ENCODE measurements at places on chromosomes 3 and 15. TPM values are rescaled to one million over a fixed set of nuclear protein-coding genes. Genes with fewer than 3 reads are reported as not detected.

- no peak for DNase-seq
Observed at GRCh38 chr3:121592856-121593702, at the start of gene FBXO40. FBXO40 (plus strand) TSS chr3:121593379; CDS start chr3:121620576, 27,197 bp downstream.

DNA sequence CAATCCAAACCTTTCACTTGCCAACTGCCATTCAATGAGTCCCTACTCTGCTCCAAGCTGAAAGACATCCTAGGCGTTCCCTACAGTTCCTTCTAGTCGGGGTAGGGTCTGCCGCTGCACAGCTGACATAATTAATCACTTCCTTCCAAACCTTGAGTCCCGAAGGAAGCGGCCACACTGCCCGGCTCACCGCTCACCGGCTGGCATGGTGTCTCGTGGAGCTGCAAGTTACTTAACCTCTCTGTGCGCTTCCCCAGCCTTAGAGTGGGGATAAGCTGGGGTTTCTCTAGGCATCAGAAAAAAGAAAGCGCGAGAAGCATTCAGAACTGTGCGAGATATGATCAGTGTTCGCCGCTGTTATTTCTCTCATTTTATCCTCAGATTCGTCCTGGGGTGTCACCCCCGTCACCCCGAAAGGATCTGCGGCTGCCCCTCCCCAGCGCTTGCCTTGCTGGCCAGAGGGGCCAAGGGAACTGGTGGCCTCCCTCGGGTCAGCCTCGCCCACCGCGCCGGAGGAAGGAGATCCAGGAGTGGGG lies 748 bp downstream of the MRPS25 start:
- peak; percentile 30 for DNase-seq

- no peak for DNase-seq
Observed at GRCh38 chr3:49563040-49563578, 8.8 kb downstream of the BSN start.

GRCh38 chr15:43221422-43221821 lies 604 bp upstream of the EPB42 start:
- DNase-seq, result no peak

GRCh38 chr15:38053776-38054175 lies 119.3 kb downstream of the TMCO5A start:
- no peak for DNase-seq

GRCh38 chr15:23897091-23897490 lies 210.0 kb upstream of the NDN start:
- DNase-seq, result no peak

IL5RA gene
- not detected for total RNA-seq

GRCh38 chr15:38551720-38552648 lies 12.6 kb downstream of the RASGRP1 start:
- DNase-seq, result no peak

DNA sequence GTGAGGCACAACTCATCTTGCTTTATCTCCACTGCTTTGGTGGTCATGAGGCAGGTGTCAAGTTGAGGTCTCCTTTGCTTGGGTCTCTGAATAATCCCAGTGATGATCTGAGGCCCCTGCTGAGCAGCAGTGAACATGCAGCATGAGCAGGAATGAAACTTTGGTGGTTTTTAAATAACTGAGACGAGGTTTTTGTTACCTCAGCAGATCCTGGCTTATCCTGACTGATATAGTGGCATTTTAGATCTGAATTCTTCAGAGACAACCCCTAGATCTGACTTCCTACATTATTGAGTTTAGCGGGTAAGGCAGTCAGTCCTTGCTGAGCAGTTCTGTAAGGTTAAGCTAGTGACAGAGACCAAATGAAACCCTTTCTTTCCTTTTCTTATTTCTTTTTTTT lies 230.4 kb downstream of the ARRDC4 start:
- no peak for DNase-seq

SERPINI2 gene
- not detected for total RNA-seq

DNA sequence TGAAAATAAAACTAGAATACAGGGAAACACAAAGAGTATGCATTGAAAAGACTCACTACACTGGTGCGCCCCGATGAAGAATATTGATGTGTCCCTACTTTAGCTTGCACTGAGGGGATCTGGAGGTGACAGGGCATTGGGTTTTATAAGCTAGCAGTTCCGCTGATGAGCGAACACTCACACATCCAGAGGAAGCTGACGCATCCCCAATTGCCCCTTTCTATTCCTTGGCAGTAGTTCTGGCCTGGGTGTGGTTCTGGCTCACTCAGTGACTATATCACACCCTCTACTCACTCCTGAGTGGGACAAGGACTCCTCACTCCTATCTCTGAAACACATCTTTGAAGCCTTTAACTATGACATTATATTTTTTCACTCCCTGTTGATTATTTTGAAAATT lies 71.0 kb downstream of the B3GNT5 start:
- DNase-seq, result peak; percentile 90

RASGRF1 gene
- 0.29 TPM for total RNA-seq

SYNPR gene
- not detected for total RNA-seq

PLAAT1 gene
- 1.0 TPM for total RNA-seq

GRCh38 chr15:89196994-89197393 lies 24.4 kb downstream of the RLBP1 start:
- peak; percentile 11 for DNase-seq

GRCh38 chr15:69983696-69984265 lies 113.9 kb downstream of the TLE3 start:
- peak; percentile 33 for DNase-seq

GRCh38 chr3:17023006-17023664 lies 138.4 kb downstream of the PLCL2 start:
- DNase-seq, result peak; percentile 34

Data from MCF 10A (cell line).